ENCODE measurements at places on chromosomes 5 and 9.

DNA sequence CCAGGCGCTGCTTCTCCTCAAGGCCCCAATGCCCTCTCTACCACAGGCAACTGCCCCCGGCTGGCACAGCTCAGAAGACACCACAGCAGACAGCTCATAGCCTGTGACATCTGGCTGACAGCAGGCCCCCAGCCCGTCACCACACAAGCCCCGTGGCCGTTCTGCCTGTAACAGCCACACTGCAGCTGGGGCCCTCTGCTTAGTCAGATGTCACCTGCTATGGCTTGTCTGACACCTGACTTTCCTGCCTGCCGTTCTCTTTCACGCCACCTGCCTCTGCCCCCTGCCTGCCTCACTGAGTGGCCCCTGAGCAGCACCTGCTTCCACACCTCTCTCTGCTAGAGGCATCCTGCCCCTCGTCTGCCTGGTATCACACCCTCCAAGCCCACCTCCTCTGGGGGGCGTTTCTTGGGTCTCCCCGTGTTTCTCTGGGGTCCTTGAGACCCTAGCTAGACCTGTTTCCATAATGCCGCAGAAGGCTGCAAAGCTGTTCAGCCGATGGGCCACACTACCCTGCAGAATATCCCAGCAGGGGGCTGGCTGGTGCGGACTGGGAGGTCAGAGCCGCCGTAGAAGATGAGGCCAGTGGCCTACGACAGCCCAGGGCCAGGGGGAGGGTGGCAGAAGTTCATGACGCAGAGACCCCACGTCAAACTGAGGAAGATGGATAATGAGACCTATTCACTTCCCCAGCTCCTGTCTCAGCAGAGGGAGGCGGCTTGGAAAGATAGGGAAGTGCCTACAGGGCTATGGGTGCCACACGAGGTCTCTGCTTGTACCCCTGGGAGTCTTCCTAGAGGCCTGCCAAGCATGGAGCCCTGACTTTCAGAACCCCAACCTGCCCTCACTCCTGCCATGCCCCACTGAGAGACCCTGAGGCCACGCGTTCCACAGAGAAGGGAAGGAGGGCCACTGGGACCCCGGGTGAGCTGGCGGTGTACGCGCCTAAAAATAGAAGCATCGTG is 95.1 kb downstream of the ZNF354C start:
- no peak for DNase-seq

DNA sequence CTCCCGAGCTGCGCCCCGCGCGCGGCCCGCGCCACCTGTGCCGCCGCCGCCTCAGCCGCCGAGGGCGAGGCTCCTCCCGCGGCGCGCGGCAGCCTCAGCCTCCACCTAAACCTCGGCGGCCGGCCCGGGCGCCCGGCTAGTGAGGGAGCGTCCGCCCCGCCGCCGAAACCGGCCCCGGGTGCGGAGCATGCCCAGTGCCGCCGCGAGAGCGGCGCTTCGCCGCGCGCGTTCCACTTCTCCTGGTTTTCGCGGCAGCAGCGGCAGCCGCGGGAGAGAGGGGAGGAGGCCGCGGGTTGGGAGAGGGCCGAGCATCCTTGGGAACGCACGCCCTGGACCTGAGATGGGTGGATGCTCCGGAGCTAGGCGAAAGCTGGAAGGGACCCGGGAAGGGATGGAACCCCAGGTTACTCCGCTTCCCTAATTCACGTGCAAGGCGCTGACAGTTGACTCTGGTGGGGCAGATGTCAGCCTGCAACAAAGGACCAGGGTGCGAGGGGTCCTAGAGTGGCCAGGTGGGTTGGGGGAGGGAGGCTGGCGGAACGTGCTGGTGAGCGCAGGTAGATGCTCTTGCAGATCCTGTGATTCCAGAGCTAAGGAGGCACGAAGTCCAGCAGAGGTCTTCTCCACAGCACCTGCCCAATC is at the start of gene CTNND2:
CTNND2 (minus strand) TSS at position 182 of the 642 bp plus-strand sequence. CDS start 593 bp downstream, outside the sequence.
- DNase-seq = no peak

DNA sequence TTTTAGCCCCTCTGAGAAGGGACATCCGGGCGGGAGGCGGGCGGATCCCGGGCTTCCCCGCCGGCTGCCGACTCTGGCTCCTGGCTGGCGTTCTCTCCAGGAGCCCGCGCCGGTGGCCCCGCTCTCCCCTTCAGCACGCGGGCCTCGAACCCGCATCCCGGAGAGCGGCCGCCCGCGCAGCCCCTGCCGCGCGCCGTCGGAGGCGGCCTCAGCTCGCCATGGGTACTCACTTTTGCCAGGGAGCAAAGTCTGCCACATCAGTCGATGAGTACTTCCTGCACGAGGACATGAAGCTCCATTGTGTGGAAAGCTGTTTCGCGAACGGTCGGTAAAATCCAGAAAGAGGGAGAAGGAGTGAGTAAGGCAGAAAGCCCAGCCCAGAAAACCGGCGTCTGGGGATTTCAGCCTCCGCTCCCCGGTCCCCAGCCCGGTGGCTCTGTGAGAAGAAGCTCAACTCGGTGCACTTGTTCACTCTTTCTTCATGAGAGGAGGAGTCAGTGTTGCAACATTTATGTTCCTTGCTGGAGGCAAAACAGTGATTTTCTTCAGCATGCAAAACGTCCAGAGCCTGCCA is at the start of gene PRLR:
PRLR (minus strand) TSS at position 450 of the 574 bp plus-strand sequence. CDS start 140,867 bp downstream, outside the sequence.
- no peak for DNase-seq

DNA sequence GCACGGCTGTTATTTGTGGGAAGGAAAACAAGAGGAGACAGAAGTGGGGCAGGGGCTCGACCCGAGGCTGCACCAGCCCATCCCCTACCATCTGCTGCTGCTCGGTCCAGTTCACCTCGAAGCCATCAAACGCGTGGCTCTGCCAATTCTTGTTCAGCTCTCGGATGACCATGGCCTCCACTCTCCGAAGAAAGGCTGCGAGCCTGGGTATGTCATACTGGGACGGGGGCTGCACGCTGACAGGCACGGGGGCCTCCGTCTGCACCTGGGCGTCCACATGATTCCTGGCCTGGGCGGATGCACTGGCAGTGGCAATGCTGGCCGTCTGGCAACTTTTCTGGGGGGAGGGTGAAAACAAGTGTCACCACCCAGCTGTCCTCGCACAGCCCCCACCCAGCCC is 16.0 kb downstream of the DYNC2I2 start:
- DNase-seq = no peak

GRCh38 chr9:114238891-114239875 is 83.7 kb upstream of the ORM1 start:
- no peak for DNase-seq

DNA sequence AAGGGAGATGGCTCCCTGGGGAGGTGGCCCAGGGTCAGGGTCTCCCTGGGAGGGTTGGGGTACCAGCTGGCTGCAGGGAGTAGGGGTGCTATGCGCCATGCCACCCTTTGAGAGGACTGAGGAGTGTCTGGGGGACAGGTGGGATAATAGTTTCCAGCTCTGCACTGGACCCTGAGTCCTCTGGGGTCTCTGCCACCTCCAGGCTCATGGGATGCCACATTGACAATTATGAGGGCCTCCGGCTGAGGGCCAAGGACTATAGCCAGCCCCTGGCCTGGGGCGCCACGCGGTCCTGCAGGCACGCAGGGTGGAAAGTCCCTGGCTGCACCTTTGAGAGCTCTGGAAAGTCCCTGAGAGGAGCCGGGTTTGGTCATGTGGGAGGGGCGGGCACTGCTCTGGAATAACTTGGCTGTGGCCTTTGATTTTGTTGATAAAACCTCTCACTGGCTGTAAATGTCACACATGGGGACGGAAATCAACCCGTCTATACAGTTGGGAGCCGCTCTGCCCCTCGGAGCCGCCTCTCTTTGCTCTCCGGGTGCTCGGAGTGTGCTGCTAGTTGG is 16.0 kb downstream of the TRAF2 start:
- peak; percentile 45 for DNase-seq

GRCh38 chr5:100761192-100761591 is 141.9 kb downstream of the ST8SIA4 start:
- no peak for DNase-seq

DNA sequence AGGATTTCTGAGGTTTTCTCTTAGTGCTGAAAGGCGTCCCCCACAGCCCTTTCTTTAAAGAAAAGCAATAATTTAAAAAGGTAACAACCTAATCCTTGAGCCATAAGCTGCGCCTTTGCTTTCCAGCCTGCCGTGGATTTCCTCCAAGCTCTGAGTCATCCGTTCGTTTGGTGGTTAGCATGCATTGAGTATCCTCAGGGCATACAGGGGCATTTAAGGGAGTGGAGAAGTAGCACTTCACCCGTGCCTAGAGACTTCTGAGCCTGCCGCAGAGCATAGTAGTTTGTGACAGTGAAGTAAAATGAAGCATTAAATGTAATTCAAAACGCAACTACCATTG is 892 bp upstream of the TNC start:
- DNase-seq = no peak

GRCh38 chr9:137050570-137050969 is 3.3 kb downstream of the ENTPD2 start:
- no peak for DNase-seq

GRCh38 chr5:146721073-146721815 is 157.3 kb downstream of the PPP2R2B start:
- no peak for DNase-seq

GRCh38 chr5:68757006-68757405 is 336.8 kb upstream of the SLC30A5 start:
- no peak for DNase-seq

GRCh38 chr9:129235931-129236331 is 57.9 kb upstream of the IER5L start:
- no peak for DNase-seq

GRCh38 chr9:106962122-106962521 is 99.2 kb downstream of the ZNF462 start:
- no peak for DNase-seq

DNA sequence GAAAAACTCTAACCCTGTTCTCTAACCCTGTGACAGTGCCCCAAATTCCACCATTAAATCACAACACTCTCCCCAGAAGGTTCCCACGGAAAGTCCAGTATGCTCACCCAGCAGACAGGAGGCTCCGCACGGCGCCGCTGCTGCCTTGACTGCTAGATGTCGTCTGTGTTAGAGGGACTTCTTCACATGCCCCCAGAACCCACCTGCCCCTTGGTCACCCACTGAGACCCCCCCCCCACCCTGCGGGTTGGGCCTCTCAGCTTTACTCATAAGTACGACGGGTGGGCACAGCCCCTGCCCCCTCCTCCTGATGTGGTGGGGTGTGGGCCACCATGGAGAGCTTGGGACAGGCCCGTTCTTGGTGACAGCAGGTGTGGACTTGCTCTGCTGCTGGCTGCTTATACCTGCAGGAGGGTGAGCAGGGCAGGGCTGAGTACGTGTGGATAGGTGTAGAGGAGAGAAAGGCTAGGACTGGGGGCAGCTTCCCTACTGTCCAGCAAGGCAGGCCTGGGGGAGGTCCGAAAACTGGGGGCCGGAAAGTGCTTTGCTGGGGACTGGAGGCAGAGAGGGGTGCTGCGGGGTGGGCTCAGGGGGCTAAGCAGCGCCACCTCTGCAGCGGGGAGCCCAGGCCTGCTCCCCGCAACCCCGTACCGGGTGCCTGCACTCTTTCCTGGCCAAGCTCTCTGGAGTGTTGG is 57.5 kb upstream of the OLFM1 start:
- DNase-seq = no peak

DNA sequence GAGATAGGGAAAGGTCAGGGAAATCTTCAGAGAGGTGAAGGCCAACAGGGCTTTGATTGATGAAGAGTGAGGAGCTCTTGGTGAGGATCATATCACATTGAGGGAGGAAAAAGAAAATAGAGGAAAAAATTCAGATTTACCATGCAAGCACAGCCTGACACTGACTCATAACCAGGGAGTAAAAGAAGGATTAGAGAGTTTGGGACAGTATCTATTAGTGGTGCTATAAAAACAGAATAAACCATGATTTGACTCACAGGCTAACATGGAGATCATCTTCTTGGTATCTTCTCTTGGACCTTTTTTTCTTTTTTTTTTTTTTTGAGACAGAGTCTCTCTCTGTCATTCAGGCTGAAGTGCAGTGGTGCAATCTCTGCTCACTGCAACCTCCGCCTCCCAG is 44.4 kb downstream of the MUSK start:
- no peak for DNase-seq

- DNase-seq = no peak
Observed at GRCh38 chr9:36485647-36486328, 85.7 kb upstream of the RNF38 start.

- DNase-seq = no peak
Observed at GRCh38 chr5:76851728-76852369, 2.0 kb downstream of the S100Z start.

GRCh38 chr5:181005791-181006190 is 17.1 kb downstream of the BTNL3 start:
- DNase-seq = no peak

DNA sequence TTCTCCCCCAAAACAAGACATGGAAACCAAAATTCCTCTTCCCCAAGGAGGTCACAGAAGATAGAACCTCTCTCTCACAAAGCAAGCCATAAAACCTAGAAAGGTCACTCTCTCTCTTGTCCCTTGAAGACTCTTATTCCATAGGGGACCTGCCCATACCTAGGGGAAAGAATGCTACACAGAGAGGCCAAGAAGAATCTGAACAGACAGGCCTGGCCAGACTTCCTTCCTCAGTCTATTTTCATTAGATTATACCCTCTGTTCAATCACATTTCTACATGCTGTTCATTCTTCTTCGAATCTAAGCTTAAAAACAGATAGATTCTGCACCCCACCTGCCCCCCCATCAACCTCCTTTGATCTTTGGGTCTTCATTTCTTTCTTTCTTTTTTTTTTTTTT is 206.8 kb downstream of the TLE4 start:
- no peak for DNase-seq

DNA sequence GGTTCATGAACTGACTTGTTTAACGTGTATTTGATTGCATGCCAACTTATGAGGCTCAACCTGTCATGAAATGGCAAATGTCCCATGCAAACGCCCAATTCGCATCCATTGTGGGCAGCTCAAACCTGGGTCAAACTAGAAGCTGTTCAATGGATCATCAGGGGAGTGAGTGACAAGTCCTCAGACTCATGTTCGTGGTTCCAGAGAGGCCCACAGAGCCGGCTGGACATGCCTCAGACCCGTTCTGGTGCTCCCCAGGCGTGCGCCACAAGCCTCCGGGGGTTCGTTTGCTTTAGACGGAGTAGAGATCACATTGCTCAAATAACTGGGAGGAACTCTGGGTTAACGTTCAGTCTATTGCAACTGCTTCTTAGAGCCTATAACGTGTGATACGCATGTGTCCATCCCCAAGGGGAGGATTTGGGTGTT is 15.0 kb downstream of the GFI1B start:
- DNase-seq = no peak

DNA sequence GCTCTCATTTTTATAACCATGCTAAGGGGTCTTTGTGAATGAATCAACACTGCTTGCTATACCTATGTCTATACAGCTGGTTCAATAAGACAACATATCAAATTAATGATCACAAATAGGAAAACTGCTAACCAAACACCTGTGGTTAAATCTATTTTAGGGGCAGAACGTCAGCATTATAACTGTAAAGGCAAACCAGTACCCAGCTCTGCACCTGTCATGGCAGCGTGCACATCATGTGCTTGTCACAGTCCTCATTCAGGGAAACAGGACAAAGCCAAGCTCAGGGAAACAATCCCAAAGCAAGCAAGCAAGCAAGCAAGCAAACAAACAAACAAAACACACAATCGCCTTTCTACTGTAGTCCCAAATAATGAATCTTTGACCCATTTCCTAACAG is 277.7 kb upstream of the DAP start:
- no peak for DNase-seq

DNA sequence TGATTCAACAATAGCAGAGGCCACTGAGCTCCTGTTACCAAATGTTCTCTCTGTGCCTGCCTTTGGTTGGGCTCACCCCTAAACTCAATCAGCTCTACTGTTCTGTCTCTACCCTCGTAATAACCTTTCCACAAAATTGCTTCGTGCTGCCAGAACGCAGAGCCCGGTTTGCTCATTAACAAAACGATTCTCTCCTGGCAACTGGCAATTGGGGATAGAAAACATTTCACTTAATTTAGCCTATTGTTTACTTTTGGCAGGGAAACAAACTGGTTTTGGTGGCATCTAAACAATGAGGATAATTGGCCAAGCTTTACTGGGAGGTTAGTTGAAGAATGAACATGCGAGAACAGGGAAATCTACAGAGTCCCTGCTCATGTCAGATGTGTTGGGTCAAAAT is 56.6 kb downstream of the SLC28A3 start:
- DNase-seq = no peak

All from activated CD4-positive, CD25-positive, alpha-beta regulatory T cell (primary cell).